Thymus (tissue), 14 donors: ENCODE measurements at places on chromosomes 7 and 10. TPM values are rescaled to one million over a fixed set of nuclear protein-coding genes. Genes with fewer than 3 reads are reported as not detected.

Gene SLC13A4
- 0.05 TPM for total RNA-seq

GRCh38 chr10:30057421-30057841 is 2.0 kb downstream of the JCAD start:
- no peak for DNase-seq

DNA sequence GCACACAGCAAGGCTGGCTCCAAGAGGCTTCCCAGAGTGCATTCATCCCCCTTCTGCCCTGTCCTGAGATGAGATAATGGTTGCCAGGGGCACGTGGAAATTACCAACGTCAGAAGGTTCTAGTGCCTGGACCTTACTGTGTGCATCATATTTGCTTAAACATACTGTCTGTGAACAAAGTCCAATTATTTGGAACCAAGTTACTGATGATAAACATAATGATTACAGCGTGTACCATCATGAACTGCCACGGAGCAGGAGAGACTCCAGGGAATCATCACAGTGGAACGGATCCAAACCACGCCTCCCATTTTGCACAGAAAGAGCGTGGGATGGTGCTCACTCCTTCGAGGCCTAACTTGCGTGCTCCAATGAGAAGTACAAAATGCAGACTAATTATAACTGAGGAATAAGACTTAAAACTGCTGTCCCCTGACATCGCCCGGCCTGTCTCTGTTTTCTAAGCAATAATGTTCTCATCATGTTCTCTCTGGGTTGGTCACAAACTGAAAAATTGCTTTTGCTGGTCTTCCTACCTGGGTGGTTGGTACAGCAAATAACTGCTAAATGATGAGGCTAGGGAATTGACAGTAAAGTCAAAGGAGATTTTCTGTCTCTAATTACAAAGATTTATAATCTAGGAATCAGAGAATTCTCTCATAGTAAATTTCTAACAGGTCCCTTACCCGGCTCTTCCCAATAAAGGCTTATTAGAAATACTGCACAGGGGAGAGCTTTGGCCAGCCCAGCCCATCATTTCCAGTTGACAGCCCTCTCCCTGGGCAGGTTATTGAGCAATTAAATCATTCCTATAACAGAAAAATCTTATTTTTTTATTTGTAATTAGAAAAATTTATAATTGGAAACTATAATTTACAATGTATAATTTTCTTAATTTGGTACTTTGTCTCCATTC is 182.2 kb downstream of the CAMK1D start:
- DNase-seq, result no peak

GRCh38 chr7:22718200-22718711 is 8.7 kb upstream of the IL6 start:
- DNase-seq, result no peak

Gene SPDYE9
- total RNA-seq, result not detected

Gene RET
- total RNA-seq, result 0.33 TPM

DNA sequence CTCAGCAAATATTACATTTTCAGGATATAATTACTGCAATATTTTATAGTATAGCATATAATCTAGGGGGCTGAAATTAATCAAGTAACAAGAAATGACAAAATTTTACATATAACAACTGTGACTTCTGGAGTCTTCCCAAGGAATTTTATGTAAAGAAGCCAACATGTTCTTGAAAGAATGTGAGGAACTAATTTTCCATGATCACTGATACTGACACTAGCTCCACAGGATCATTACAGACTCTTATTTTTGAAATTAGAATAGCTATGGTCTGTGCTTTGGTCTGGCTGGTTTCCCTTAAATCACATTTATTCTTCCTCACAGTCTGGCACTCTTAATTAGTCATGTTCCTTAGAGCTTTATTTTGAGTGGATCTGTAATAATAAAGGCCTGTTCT is 267.7 kb upstream of the SEMA3A start:
- no peak for DNase-seq

Gene PCBD1
- 22.0 TPM for total RNA-seq

Gene AASS
- total RNA-seq, result 2.5 TPM

DNA sequence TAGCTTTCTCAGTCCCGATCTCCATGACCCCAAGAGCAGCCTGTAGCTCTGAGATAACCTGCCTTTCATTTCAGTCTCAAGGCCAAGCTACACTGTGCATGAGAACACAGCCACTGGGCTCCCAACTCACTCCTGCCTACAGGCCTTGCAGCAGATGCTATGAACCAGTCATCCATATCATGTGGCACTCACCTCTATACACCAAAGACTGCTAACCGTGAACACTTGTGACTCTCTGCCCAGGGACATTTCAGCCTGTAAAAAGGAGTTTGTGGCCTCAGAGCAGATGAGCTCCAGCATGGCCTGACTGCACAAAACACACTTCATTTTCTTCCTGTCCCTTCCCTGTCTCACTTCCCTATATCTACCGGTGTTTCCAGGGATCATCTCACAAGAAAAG is 56.9 kb upstream of the NPY start:
- no peak for DNase-seq

GRCh38 chr10:71975871-71976725 is 11.9 kb downstream of the CHST3 start:
- DNase-seq, result no peak

- DNase-seq, result no peak
Observed at GRCh38 chr10:23516530-23516929, 77.7 kb downstream of the OTUD1 start.

DNA sequence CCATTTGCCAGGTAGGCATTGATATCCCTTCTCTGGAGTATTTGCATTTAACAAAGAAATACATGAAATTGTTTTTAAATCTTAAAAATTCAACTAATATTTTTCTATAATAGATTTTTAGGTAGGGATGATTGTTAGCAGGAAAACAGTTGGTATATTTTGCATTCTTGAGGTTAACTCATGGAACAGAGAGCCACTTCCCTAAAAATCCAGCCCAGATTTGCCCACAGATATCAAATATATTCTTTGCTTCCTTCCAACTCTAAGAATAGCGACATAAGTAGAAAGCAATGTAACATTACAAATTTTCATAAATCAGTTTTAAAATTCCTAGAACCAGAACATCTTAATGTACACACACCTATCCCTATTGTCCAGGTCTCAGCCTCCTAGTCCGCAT is 45.0 kb upstream of the ANLN start:
- DNase-seq, result no peak

GRCh38 chr10:74976565-74976964 is 134.9 kb upstream of the SAMD8 start:
- DNase-seq, result no peak

Gene PAPOLB
- under 0.01 TPM for total RNA-seq

DNA sequence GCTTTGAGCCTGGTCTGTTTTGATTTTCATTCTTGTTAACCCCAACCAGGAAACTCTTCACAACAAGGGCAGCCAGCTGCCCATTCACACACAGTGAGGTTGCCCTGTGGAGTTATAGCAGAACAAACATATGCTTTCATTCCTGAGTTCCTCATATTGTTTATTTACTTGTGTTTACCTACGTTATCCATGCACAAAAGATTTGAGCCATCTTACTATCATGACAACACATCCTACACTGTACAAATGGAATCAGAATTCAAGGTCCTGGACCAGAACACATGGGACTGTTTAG is 21.7 kb upstream of the BMPER start:
- DNase-seq, result no peak

Gene GLRX3
- total RNA-seq, result 82.4 TPM

DNA sequence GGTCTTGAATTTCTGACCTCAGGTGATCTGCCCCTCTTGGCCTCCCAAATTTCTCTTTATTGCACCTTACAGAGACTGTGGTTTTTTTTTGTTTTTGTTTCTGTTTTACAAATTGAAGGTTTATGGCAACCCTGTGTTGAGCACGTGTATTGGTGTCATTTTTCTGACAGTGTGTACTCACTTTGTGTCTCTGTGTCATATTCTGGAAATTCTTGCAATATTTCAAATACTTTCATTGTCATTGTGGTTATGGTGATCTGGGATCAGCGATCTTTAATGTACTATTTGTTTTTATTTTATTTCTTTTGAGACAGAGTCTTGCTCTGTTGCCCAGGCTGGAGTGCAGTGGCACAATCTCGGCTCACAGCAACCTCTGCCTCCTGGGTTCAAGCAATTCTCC is 89.8 kb downstream of the PRTFDC1 start:
- no peak for DNase-seq

DNA sequence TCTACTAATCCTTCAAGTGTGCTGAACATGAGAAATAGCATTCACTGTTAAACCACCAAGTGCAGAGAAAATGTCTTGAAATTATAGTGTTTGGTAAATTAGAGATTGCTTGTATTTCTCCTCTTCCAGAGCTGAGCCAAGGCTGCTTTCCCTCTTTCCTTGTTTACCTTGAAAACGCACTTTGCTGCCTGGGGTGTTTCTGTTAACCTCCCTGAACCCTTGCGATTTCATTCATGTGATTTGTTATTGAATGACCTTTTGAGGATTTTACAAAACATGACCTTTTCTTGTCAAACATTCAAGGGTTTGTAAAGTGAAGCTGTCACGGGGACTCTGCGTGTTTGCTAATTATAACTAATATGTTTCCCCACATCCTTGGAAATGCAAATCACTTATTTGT is 169.4 kb downstream of the LRMDA start:
- no peak for DNase-seq

GRCh38 chr10:21976739-21977138 is 26.8 kb downstream of the DNAJC1 start:
- no peak for DNase-seq

DNA sequence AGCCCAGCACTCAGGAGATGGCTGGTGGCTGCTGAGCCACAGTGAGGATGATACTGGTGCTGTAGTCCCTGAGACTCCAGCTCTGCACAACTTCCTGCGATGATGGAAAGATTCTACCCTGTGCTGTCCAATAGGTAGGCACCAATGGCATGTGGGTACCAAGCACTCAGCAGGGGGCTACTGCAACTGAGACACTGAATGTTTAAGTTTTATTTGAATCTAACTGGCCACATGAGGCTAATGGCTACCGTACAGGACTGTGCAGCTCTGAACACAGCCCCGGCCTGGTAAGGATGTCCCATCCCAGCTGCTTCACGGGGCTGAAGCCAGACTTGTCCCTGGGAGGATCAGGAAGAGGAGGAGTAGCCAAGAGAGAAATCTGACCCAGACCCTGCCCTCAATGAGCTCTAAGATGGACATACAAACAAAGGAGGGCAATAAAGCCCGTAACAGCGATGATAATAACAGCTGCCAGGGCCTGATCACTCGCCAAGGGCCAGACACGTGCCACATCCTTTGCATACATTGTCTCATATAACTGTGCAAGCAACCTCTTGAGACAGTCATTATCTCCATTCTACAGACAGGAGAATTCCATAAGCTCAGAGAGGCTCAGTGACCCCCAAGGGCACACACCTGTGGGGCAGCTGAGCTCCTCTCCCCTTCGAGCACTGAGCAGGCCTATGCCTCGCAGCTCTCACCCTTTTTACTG is 3.8 kb downstream of the GPRIN2 start:
- no peak for DNase-seq

Gene FAM24B
- total RNA-seq, result 3.8 TPM

Gene PLAU
- 3.8 TPM for total RNA-seq
